ENCODE measurements at places on chromosomes 2 and 18.

DNA sequence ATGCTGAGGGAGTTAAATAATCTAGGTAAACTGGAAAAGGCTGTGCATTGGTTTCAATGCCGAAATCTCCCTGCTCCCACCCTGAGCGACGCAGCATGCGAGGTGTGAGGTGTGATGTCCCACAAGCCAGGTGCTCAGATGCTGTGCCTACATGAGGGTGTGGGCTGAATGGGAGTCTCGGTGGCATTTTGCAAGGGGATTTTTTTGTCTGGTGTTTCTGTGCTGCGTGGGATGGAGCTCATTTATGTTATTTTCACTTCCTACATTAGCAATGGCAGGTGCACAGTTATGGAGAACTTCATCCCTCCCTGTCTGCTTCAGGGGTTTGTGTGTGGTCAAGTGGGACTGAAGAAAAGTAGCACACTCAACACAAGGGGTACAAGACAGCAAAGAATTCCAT, 110.2 kb upstream of the CCDC68 start:
- DNase-seq, result no peak

DNA sequence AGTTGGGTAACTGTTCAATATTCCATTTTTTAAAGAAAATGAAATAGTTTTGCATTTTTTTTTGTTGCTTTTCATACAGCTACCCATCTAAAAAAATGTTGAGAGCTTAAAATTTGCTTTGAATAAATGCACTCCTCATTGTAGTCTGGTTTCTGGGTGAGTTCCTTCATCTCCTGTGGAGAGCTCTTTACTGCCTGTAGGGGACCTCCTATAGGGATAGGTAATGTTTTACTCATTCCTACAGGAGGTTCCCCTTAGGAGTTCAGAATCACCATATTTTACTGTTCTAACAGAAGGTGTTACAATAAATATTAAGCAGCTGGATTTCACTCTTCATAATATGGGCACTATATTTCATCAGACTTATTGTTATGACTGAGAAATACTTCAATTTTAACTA, 947.3 kb upstream of the CRIM1 start:
- DNase-seq, result no peak

DNA sequence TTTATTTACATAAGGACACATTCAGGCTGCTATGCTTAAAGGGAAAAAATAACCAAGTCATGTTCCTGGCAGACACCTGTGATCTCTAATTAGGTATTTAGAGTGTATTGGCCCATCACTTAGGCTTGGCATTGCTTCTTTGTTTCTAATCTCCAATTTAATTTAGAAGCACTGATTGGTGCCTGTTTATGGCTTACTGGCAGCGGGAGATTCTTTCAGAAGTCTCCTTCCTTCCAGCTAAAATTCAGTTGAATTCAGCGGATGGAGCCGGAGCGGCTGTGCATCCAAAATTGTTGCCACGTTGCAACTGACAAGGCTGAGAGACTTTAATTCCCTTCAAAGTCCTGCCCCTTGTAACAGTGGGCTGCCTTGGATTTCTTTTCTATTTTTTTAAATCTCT, 66.5 kb downstream of the VWA3B start:
- no peak for DNase-seq

GRCh38 chr2:226031647-226032501, 632.4 kb downstream of the NYAP2 start:
- no peak for DNase-seq

- DNase-seq, result no peak
Observed at GRCh38 chr2:20507166-20507692, 60.4 kb downstream of the RHOB start.

GRCh38 chr2:229800997-229801754, 86.8 kb upstream of the DNER start:
- no peak for DNase-seq

DNA sequence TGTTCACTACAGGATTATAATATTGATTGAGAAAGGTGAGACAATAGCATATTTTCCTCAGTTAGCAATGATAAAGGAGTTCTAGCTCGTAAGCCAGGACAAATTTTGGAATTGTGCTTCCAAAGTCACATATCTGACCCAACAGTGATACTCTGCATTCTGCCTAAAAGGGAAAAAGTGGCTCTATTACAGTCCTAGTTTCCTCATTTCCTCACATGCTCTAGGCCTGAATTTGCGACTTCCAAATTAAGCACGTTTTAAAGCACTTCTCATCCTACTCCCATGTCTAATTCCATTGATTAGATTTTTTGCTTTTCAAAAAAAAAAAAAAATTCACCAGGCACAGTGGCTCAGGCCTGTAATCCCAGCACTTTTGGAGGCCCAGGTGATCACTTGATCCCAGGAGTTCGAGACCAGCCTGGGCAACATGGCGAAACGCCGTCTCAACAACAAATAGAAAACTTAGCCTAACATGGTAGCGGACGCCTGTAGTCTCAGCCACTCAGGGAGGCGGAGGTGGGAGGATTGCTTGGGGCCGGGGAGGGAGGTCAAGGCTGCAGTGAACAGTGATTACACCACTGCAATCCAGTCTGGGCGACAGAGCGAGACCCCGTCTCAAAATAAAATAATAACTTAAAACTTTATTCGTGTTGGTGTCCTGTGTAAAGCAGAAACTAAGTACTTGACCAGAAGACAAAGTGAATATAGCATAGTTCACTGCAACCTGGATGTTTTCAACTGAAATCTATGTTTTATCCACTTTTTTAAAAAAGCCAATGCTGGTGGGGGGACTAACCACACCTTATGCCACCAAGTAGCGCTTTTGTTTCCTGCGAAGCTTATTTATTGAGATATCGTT, 1.5 kb downstream of the ESCO1 start:
- DNase-seq, result no peak

GRCh38 chr2:11094021-11094810, 61.1 kb upstream of the SLC66A3 start:
- no peak for DNase-seq

- no peak for DNase-seq
Observed at GRCh38 chr2:137957033-137957432, 7.2 kb upstream of the HNMT start.

- no peak for DNase-seq
Observed at GRCh38 chr18:23113576-23113975, 21.7 kb upstream of the CABLES1 start.

DNA sequence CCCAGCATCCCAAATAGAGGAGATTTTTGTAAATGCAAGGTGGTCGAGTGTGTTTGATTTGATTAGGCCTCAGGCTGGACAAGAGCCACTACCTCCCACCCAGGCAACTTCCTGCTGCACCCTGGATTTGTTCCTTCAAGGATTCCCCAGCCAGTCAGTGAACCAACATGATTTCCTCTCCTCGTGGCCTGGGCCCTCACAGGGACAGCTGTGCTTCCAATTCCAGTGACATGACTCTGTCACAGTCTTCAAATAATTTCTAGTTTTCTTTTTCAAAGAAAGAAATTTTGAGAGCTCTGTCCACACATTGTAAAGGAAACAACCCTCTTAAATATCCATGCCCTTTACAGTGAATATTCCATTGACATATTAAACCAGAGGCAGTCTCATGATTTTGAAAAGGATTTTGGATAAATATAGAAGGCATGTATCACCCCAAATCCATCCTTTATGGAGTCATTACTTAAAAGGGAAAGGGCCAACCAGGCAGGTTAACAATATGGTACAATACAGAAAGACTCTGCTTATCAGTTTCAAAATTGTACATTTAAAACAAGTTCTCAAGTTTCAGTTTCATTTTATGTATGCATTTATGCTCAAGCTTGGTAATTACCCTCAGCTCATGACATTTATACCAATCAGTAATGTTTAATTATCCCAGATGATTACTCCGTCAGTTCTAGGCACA, 121.3 kb upstream of the FOSL2 start:
- no peak for DNase-seq

DNA sequence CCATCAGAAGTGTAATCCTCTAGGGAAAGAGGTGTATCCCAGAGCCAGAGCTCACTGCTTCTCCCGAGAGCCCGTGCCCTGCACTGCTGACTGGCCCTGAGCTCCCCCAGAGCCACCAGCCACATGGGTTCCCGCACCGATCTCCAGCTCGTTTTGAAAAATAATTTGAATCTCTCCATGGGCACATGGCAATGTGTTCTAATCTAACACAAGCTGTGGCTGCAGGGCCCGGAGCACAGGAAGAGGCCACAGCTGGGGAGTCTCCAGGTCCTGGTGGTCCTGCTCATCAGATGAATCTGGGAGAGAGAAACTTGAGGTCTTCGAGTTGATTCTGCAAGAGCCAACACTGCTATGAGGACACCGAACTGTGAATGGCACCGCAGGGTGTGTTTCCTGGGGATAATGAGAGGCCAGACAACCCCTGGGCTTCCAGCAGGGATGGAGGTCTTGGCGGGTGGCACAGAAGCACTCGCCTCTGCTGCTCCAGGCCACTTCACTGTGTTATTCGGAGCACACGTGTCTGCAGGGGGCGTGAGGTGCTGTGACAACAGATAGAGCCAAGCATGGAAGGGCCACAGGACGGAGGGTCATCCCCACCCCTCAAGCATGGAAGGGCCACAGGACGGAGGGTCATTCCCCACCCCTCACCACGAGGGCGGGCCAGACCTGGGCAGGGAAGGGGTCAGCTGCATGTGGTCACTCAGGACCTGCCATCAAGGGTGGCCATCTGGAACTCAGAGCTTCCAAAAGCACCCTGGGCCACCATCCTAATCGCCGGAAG, 196.8 kb downstream of the NDUFA10 start:
- no peak for DNase-seq

DNA sequence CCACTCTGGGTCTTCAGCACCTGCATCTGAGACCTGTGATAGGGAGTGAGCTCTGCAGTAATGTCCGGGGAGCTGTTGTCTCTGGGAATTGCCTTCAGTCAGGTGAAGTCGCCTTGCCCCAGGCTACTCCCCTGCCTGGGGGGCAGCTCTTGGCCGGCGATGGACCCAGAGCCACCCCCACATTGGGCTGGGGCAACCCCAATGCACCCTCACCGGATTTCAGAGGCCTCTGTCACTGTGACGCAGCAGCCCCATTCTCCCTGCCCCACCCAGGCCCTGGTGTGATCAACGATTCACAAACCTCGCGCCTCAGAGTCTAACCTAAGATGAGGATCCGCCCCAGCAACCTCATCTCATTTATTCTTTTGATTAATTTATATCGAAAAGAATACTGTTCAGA, 303.6 kb downstream of the NDUFA10 start:
- no peak for DNase-seq

DNA sequence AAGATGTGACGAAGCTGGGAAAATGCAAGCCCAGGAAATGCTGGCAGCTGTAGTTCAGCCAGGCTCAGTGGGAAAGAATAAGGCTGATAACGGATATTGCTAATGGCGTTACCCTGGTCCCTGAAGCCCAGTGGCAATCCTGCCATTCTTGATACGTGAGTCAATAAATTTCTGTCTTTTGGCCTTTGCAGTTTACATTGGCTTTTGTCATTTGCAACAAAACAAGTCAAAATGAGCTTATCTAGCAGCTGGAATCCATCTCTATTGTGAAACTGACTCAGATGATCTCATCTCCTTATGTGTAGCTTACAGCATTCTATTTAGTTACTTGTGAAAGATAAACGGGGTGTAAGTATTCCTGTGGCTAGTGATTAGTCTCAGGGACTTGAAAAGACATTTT, 43.8 kb downstream of the ARL6IP6 start:
- no peak for DNase-seq

Data from activated naive CD4-positive, alpha-beta T cell (primary cell).